Activated CD4-positive, alpha-beta T cell treated with anti-CD3 and anti-CD28 coated beads, Interleukin-2, amount 50 U/mL, for 16 hours (primary cell): ENCODE measurements at places on chromosomes 3 and 15.

DNA sequence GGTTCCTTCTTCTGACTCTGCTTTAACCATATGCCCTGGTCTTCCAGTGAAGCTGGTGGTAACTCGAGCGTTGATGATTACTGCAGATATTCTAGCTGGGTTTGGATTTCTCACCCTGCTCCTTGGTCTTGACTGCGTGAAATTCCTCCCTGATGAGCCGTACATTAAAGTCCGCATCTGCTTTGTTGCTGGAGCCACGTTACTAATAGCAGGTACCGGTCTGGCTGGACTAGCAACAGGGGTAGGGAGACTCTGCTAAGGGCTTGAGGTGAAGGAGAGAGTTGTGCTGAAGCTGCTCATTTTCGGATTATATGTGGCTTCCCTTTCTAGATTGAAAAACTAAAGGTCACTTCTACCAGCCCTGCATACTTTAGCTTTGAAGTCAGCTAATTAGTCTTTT lies 16.8 kb downstream of the CLDN16 start:
- no peak for DNase-seq

GRCh38 chr3:55362210-55362960 lies 124.7 kb downstream of the WNT5A start:
- no peak for DNase-seq

DNA sequence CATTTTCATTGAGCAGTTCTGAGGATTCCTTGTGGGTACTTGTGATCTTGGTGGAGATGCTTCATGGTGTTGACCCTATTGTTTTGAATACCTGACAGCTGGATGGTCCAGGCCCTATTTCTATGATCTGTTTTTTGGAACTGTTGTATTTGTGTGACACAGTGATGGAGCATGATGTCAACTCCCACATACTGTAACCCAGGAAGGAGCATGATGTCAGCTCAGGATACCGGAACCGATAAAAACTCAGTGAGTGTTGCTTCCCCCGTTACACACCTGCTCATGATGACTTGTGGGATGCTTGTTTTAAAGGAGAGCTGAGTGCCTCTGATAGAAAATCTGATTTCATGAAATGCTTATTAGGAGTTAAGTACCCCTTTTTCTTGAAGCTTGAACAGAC lies 45.1 kb downstream of the ZBTB38 start:
- peak; percentile 55 for DNase-seq

GRCh38 chr3:102189541-102189940 lies 245.3 kb upstream of the ZPLD1 start:
- DNase-seq: no peak

GRCh38 chr3:146493221-146493620 lies 23.9 kb upstream of the PLSCR2 start:
- DNase-seq: no peak

- DNase-seq: no peak
Measured at GRCh38 chr15:59998305-59998949, 5.7 kb upstream of the FOXB1 start.

- DNase-seq: no peak
Measured at GRCh38 chr3:113585228-113585627, 52.9 kb downstream of the SIDT1 start.

DNA sequence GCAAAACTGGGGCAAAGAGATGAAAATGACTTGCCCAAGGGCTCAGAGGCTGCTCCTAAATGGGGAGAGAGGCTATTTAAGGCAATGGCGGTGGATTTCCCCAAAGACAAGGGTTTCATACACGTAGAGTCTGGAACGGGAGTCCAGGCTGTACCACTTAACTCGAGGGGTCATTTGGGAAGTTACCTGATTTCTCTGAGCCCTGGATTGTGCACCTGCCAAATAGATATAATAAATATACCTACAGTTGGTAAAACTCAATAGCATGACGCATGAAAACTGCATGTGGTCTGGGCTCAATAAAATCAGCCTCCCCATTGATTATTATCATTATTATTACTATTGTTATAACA lies 1.3 kb upstream of the ITPR1 start:
- DNase-seq: no peak

GRCh38 chr3:149848238-149848637 lies 35.2 kb downstream of the RNF13 start:
- no peak for DNase-seq

DNA sequence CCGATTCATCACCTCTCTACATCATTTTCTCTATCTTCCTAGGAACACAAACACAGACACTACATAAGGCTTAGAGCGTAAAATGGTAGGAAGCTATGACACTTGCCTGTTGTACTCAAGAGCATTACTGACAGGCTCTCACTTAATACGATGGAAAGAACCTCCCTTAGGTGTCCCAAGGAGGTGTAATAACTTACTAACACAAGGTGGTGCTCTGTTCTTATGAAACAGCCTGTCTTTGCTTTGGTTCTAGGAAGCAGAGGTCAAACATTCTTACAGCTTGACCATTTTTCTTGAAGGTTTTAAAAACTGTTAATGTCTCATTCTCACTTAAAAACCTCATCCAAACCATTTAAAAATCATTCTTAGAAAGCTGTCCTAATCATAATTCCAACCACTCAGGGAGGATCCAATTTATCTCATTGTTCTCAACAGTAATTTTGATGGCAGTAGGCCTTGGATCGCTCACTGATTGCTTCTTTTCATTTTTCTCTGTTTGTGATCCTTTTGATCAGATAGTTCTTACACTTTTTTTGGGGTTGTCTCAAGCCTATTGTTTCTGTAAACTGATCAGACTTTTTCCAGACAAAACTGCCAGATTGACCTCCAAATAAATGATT lies 317.8 kb upstream of the AGTR1 start:
- no peak for DNase-seq

- DNase-seq: peak; percentile 68
Measured at GRCh38 chr15:51077221-51078153, 17.2 kb downstream of the TNFAIP8L3 start.

- DNase-seq: peak; percentile 21
Measured at GRCh38 chr3:31699309-31699953, 166.7 kb downstream of the STT3B start.

DNA sequence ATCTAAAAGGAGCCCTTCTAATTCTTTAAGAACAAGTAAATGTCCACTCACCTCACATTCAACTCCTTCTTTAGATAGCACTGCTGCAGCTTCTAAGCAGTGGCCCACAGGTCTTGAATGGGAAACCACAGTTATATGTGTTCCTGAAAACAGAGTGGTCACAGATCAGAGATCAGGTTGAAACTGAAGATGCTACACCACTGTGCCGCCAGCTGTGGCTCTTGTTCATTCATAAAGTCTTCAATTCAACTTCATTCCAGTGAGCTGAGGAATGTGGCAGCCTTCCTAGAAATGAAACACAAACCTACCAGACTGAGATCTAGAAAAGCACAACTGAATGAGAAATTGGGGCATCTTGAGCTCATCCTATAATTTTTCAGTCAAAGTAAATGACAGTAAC lies 4.0 kb downstream of the PDHB start:
- DNase-seq: no peak

DNA sequence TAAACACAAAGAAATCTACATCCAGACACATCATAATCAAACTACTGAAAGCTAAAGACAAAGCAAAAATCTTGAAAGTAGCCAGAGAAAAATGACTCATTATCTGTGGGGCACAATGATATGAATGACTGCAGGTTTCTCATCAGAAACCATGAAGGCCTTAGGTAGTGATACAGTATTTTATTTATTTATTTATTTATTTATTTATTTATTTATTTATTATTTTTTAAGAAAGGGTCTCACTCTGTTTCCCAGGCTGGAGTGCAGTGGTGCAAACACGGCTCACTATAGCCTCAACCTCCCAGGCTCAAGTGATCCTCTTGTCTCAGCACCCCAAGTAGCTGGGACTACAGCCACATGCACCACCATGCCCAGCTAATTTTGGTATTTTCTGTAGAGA lies 15.2 kb downstream of the CCK start:
- DNase-seq: no peak

- DNase-seq: no peak
Measured at GRCh38 chr15:52163321-52164190, 27.6 kb downstream of the GNB5 start.

GRCh38 chr15:78859971-78860719 lies 12.5 kb upstream of the MORF4L1 start:
- peak; percentile 86 for DNase-seq

GRCh38 chr3:159829056-159829455 lies 159.6 kb upstream of the IL12A start:
- no peak for DNase-seq

DNA sequence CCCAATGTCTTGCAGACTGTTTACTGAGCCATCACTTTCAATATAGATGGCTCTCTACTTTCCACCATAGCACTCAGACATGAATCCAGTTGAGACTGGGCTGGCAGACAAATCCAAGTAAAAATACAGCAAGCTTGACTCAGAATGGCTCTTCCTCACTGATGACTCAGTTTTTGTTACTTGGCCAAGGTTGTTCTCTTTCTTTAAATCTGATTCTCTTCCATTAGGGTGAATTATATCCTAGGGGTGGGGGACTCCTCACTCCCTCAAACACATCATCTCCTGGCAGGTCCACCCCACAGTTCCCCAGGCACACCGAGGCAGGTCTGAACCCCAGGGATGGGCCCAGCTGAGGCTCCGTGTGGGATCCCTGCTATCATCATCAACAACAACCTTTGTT lies 157.9 kb downstream of the MEX3B start:
- no peak for DNase-seq

DNA sequence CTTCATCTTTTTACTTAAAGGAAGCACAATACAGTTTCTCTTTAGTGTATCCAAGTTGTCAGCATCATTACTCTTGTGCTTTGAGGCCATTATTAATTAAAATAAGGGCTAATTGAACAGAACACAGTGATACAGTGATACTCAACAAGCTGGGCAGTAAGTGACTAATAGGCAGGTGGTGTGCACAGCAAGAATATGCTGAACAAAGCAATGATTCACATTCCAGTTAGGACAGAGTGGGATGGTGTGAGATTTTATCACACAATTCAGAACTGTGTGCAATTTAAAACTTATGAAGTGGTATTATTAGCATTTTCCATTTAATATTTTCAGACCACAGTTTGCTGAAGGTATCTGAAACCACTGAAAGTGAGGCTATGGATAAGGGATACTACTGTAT lies 116.9 kb downstream of the PLOD2 start:
- no peak for DNase-seq

DNA sequence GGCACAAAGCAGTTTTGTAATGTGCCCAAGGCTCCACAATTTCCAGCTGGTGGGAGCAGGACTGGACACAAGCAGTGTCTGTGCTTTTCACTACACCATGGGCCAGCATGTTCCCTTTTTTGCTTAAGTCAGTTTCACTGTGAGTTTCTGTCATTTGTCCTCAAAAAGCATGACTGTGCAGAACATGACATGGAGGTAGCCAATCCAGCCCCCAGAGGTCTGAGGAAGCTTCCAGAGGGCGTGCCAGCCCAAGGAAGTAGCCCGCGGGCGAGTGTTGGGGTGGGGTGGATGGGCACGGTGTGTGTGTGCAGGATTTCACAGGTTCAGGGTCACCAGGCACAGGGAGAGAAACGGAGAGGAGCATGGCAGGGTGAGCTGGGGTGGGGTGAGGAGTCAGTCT lies 8.0 kb upstream of the EEFSEC start:
- no peak for DNase-seq

GRCh38 chr15:56428821-56429458 lies 36.0 kb downstream of the MNS1 start:
- DNase-seq: peak; percentile 33

DNA sequence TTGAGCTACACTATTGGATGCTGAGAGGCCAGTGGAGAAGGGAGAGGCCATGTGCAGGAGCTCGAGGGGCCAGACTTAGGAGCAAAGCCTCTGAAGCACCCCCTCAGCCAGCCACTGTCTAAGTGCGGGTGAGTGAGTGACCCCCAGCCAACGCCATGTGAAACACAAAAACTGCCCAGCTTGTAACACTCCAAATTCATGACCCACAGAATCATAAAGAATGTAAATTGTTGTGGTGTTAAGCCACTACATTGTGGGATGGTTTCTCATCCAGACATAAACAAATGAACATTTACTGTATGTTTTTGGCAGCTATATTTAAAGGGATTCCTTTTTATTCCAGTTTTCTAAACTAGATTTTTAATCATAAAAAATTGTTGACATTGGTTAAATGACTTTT lies 27.2 kb upstream of the TMEM158 start:
- no peak for DNase-seq

DNA sequence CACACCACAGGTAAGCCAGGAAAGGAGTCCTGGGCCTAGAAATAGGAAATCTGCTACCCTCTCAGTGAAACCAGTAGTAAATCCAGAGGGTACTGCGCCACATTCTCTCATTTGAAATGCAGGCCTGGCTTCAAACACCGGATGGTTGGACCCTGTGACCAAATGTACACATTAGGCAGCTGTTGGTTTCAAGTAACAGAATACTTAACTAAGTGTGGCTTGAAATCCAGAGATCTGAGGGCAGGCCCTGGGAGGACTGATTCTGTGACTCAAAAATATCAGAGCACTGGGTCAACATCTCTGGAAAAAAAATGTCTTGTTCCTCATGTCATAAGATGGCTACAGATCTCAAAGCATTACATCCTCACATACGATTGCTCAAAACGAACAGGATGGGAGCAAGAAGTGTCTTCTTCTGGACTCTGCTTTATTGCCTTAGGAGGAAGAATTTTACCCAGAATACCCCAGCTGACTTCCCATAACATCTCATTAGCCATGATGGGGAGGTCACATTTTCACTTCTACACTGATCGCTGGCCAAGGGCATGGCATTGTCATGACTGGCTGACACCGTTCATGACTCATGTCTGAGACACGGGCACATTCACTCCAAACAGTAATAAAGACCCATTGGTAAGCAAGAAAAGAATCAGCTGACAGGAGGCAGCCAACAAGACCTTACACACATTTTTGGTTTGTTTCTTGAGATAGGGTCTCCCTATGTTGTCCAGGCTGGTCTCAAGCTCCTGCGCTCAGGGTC lies 166.0 kb downstream of the ARRDC4 start:
- no peak for DNase-seq

GRCh38 chr15:73926219-73927002 lies at the start of gene LOXL1:
LOXL1 (plus strand) TSS chr15:73926462; CDS start chr15:73926784, 322 bp downstream.
- no peak for DNase-seq

- no peak for DNase-seq
Measured at GRCh38 chr3:194107107-194107506, 28.8 kb upstream of the HES1 start.

- DNase-seq: no peak
Measured at GRCh38 chr3:126013751-126014156, 44.8 kb downstream of the ROPN1B start.

GRCh38 chr15:57732526-57733331 lies 26.2 kb downstream of the POLR2M start:
- DNase-seq: peak; percentile 37

GRCh38 chr3:5138214-5138981 lies 16.3 kb downstream of the ARL8B start:
- DNase-seq: no peak

- DNase-seq: no peak
Measured at GRCh38 chr3:51141573-51141972, 243.5 kb upstream of the MANF start.

- no peak for DNase-seq
Measured at GRCh38 chr3:53768478-53769459, 77.5 kb downstream of the CHDH start.

DNA sequence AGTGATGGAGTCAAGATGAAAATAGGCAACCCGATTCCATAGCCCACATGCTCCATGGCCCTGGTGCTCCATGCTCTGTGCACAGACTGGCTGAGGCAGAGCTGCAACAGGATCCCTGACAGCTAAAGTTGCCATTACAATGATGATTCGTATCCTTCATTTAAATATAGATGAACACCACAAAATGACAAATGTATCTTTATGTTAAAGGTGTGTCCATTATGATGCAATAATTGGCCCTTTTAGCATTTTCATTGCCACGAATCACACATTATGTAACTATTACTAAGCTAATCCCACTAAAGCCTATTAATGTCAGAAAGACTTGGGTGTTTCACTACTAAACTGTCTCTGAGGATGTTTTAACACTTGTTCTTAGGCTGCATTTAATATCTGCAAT lies 270.2 kb upstream of the THBS1 start:
- no peak for DNase-seq
